ENCODE measurements at places on chromosomes 12 and 14.
A peak's percentile ranks its signal among the peaks of the same experiment; 100 is the strongest.

DNA sequence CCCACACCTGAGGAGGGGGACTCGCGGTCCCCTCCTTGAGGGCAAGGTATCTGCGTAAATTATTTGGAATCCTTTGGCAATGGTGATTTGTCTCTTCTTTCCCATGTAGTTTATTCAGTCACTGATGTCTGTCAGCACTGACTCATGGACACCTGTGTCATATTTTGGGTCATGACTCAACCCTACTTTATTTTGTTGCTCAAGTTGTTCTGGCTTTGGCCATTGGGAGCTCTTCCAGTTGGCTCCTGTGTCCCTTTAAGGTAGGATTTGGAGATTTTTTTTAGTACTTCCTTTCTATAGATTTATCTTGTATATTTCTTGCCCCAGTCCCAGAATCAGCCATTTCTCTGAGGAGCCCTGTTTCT is 47.4 kb upstream of the C14orf180 start:
- DNase-seq: peak; percentile 16
- H3K4me3 ChIP-seq: no peak overlapping the region
- H3K27ac ChIP-seq: no peak overlapping the region
- H3K36me3 ChIP-seq: no peaks in the 10 kb centered on the region
- H3K27me3 ChIP-seq: no peaks in the 10 kb centered on the region

DNA sequence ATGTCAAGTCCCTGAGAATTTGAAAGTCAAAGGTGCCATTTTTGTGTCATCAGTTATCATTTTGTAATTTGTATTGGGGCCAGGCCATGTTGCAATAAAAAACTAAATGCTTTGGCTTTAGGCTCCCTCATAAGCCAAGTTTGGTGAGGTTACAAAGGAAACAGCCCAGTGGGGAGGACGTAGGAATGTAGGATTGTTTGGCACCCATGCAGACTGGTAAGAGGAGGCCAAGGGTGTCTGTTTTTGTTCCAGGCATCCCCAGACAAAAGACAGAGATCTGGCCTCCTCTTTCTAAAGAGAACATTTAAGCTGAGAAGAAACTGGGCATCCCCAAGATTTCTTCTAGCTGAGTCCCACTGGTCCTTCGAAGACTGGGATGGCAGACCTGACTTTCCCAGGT is 111.7 kb downstream of the SUDS3 start:
- H3K27me3 ChIP-seq: no peaks in the 10 kb centered on the region
- H3K4me3 ChIP-seq: no peak overlapping the region
- H3K36me3 ChIP-seq: no peaks in the 10 kb centered on the region
- DNase-seq: no peak
- no peaks in the 10 kb centered on the region for H3K4me1 ChIP-seq

DNA sequence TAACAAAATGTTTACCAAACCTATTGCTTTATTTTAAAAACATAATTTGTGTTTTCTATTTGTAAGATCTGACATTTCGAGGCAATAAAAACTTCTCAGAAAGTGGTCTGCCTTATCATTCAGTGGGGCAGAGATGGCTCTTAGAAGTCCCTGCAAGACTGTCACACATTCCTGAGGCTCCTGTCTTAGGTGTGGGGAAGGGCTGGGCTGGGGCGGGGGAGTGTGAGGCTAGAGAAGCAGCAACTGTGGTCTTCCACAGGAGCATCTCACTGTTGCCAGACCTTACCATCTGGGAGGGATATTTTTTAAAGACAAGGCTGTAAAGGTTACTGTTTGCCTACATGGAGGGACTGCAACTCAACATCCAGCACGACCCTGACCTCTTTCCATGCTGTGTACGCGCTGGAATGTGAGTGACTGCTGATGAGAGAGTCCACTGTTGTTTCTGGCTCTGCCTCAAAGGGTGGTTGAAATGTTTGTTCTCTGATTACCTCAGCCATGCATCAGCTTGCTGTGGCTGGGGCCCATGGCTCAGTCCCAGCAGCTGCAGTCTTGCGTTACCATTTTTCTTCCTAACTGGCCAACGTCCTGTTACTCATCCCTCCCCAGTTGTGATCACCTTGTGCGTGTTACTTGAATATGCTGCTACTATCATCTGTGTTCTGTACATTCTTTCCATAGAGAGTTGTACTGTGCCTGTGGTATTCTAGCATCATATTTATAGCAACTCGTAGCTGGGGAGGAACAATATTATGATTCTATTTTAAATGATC is 12.4 kb downstream of the ERG28 start:
- peaks cover 5% of the 10 kb centered on the region for H3K36me3 ChIP-seq
- peak overlapping the region; percentile 30 for H3K27ac ChIP-seq
- DNase-seq: peak; percentile 82
- no peak overlapping the region for H3K4me3 ChIP-seq
- no peaks in the 10 kb centered on the region for H3K27me3 ChIP-seq

DNA sequence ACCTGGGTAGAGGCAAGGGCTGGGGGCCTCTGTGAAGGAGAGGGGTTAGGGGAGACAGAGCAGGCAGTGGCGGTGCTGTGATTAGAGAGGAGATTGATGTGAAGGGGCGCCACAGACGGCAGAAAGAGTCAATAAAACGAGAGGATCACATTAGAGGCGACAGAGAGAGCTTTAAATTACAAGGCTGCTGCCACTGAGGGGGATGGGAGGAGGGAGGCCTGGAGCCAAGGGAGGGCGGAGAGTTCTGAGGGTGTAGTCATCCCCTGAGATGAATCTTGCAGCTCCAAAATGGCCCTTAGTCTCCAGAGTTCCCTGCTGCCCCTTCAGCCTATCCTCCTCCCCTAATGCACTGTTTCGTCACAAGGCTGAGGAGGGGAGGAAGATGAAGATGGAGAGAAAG is 12.8 kb downstream of the ZFHX2 start:
- no peak overlapping the region for H3K4me3 ChIP-seq
- no peaks in the 10 kb centered on the region for H3K36me3 ChIP-seq
- H3K27me3 ChIP-seq: no peaks in the 10 kb centered on the region
- no peak overlapping the region for H3K27ac ChIP-seq
- H3K4me1 ChIP-seq: no peaks in the 10 kb centered on the region
- peak; percentile 65 for DNase-seq

DNA sequence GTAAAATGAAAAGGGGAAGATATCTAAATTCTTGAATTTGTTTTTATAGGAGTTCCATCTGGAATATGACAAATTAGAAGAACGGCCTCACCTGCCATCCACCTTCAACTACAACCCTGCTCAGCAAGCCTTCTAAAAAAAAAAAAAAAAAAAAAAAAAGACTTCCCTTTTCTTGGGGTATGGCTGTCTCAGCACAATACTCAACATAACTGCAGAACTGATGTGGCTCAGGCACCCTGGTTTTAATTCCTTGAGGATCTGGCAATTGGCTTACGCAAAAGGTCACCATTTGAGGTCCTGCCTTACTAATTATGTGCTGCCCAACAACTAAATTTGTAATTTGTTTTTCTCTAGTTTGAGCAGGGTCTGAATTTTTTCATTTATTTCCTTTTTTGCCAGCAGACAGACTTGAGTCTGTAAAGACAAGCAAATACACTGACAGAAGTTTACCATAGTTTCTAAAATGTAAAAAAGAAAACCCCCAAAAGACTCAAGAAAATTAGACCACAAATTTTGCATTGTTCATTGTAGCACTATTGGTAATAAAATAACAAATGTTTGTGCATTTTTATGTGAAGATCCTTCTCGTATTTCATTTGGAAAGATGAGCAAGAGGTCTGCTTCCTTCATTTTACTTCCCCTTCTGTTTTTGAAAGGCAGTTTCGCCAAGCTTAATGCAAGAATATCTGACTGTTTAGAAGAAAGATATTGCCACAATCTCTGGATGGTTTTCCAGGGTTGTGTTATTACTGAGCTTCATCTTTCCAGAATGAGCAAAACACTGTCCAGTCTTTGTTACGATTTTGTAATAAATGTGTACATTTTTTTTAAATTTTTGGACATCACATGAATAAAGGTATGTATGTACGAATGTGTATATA is 12.1 kb upstream of the KCNMB4 start:
- DNase-seq: no peak
- H3K27me3 ChIP-seq: no peaks in the 10 kb centered on the region
- no peaks in the 10 kb centered on the region for H3K4me1 ChIP-seq

DNA sequence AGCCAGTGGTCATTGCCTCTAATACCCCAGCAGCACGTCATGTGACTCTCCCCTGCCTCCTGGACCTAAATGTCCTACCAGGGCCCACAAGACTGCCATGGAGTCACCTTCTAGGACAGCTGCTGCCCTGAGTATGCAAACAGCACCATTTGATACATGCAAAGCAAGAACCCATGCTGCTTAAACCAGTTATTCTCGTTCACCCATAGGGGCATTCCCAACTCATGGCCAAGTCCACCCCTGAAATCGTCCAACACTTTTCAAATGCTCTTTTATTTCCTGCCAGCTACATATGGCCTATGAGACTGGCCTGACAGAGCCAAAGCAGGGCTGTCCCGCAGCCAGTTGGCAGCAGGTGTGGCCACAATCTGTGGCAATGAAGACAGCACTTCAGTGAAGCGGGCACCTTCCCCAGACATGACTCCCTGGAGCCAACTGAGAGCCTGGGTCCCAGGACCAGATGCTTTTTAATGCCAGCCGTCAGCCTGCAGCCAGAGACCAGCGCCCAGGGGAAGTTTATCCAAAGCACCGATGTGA is 99.9 kb downstream of the BCAT1 start:
- H3K36me3 ChIP-seq: no peaks in the 10 kb centered on the region
- peaks cover 20% of the 10 kb centered on the region for H3K4me1 ChIP-seq
- DNase-seq: no peak
- H3K27me3 ChIP-seq: no peaks in the 10 kb centered on the region
- H3K27ac ChIP-seq: no peak overlapping the region
- no peak overlapping the region for H3K4me3 ChIP-seq

DNA sequence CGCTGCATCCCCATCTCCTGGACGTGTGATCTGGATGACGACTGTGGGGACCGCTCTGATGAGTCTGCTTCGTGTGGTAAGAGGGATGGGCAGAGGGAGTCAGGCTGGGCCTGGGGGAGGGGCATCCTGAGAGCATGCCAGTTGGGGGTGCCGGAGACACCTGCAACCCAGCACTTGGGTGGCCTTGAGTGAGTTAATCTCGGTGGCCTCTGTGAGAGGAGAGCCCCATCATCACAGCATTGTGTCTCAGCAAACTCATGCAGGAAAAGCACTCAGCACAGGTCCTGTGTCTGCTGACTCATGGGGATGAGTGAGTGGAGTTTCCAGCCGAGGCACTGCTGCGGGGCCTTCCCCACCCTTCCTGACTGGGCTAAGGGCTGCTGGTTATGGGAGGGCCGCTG is 19.6 kb upstream of the LRP1-AS start:
- H3K4me1 ChIP-seq: peaks cover 39% of the 10 kb centered on the region
- H3K27ac ChIP-seq: peak overlapping the region; percentile 77
- no peak overlapping the region for H3K4me3 ChIP-seq
- H3K27me3 ChIP-seq: no peaks in the 10 kb centered on the region
- DNase-seq: peak; percentile 95

- no peaks in the 10 kb centered on the region for H3K4me1 ChIP-seq
- no peak overlapping the region for H3K27ac ChIP-seq
- H3K27me3 ChIP-seq: no peaks in the 10 kb centered on the region
- DNase-seq: no peak
- no peak overlapping the region for H3K4me3 ChIP-seq
Observed at GRCh38 chr14:35964697-35965286, 138.7 kb downstream of the BRMS1L start.

GRCh38 chr14:69640931-69641330 is 29.5 kb downstream of the SUSD6 start:
- H3K27me3 ChIP-seq: no peaks in the 10 kb centered on the region
- no peak for DNase-seq
- H3K4me3 ChIP-seq: no peak overlapping the region
- no peaks in the 10 kb centered on the region for H3K36me3 ChIP-seq

GRCh38 chr12:91687052-91688017 is 458.3 kb downstream of the BTG1 start:
- H3K27me3 ChIP-seq: no peaks in the 10 kb centered on the region
- no peak overlapping the region for H3K27ac ChIP-seq
- H3K4me1 ChIP-seq: no peaks in the 10 kb centered on the region
- peak; percentile 13 for DNase-seq

DNA sequence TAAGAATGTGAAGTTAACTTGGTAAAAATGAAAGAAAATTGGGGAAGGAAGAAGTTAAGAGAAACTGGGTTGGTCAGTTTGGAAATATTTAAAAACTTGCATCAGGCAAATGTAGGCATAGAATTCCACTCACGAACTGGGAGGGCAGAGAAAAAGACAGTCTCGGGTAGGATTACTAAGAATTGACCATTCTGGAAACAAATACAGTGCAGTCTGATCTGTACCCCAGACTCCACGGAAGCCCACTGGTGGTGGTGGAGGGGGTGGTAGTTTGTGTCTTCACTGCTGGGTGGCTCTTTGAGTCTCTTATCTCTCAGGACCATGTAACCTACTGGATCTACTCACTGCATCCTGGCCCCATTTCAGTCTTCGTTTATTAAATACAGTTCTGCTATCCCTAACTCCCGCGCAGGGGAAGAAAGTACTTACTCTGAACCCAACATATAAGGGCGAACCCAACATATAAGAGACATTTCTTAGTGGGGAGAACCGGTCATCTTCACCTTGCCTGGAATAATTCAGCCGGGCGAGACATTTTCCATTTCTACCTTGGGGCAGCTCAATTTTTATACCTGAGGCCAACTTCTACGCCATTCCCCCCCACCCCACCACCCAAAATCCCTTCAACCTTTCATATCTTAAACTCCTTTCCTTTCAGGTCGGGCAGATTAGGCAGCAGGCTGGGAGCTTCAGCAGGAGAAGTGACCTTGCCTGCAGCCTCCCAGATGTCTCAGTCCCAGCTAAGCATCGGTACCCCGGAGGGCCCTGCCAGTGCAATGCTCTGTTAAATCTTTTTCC is 1.7 kb downstream of the SLC2A3 start:
- H3K27me3 ChIP-seq: no peaks in the 10 kb centered on the region
- peaks cover 41% of the 10 kb centered on the region for H3K36me3 ChIP-seq
- DNase-seq: peak; percentile 39
- H3K4me1 ChIP-seq: peaks cover 14% of the 10 kb centered on the region

- no peak for DNase-seq
- H3K4me3 ChIP-seq: no peak overlapping the region
- no peaks in the 10 kb centered on the region for H3K36me3 ChIP-seq
- no peak overlapping the region for H3K27ac ChIP-seq
- no peaks in the 10 kb centered on the region for H3K27me3 ChIP-seq
Observed at GRCh38 chr14:85187521-85187920, 342.4 kb upstream of the FLRT2 start.

DNA sequence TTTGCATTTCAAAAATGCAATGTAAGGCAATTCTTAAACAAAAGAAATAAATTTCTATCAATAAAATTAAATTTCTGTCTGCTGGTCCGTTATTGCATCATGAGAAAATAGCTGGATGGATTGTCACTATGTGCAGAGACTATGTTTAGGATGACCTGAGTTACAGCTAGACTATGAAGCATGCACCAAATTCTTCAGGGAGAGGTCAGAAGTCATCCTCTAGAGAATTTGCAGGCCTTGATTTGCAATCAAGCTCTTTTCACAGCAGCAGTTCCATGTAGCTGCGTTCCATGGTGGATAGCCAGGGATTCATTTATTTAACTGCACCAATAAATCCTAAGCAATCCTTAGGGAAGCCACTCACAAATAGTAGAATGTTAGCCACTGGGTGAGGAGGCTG is 253.7 kb downstream of the MSRB3 start:
- peak; percentile 65 for DNase-seq
- H3K27ac ChIP-seq: peak overlapping the region; percentile 30
- H3K4me3 ChIP-seq: no peak overlapping the region
- H3K27me3 ChIP-seq: no peaks in the 10 kb centered on the region
- H3K4me1 ChIP-seq: peaks cover 39% of the 10 kb centered on the region

Measured in GM23248 (cell line).